Naive thymus-derived CD8-positive, alpha-beta T cell (primary cell): ENCODE measurements at places on chromosomes 11 and 22. TPM values are rescaled to one million over a fixed set of nuclear protein-coding genes. Genes with fewer than 3 reads are reported as not detected.
A peak's percentile ranks its signal among the peaks of the same experiment; 100 is the strongest.

The SLC17A6 gene
- polyA plus RNA-seq = not detected

The OR52R1 gene
- not detected for polyA plus RNA-seq

- no peak for DNase-seq
These were observed 109.7 kb downstream of the DCDC1 start for GRCh38 chr11:31259797-31260196.

- DNase-seq = no peak
These were observed 13.6 kb upstream of the PANX3 start for GRCh38 chr11:124597626-124598025.

- DNase-seq = no peak
These were observed 9.7 kb downstream of the FBLN1 start for GRCh38 chr22:45512363-45512762.

GRCh38 chr11:19631712-19632498 is 80.7 kb upstream of the NAV2 start:
- DNase-seq = no peak

The SLCO2B1 gene
- not detected for polyA plus RNA-seq

- no peak for DNase-seq
These were observed 21.1 kb downstream of the SIK3 start for GRCh38 chr11:117076941-117077691.

The PHLDA2 gene
- not detected for polyA plus RNA-seq

The ENTHD1 gene
- polyA plus RNA-seq = 0.41 TPM

- peak; percentile 13 for DNase-seq
These were observed 40.5 kb downstream of the GGTLC2 start for GRCh38 chr22:22684580-22685561.

- DNase-seq = no peak
These were observed 28.1 kb downstream of the PGM2L1 start for GRCh38 chr11:74370123-74370522.

The GGTLC2 gene
- not detected for polyA plus RNA-seq

GRCh38 chr11:62788991-62789390 is 1.8 kb downstream of the TMEM179B start:
- DNase-seq = no peak

The MMP12 gene
- not detected for polyA plus RNA-seq

GRCh38 chr11:14371249-14371648 is 12.3 kb upstream of the RRAS2 start:
- no peak for DNase-seq

The CHRM4 gene
- polyA plus RNA-seq = 0.16 TPM

GRCh38 chr11:13118650-13119049 is 109.5 kb downstream of the RASSF10 start:
- DNase-seq = no peak

GRCh38 chr22:43183496-43184277 is 3.2 kb downstream of the TTLL12 start:
- no peak for DNase-seq

DNA sequence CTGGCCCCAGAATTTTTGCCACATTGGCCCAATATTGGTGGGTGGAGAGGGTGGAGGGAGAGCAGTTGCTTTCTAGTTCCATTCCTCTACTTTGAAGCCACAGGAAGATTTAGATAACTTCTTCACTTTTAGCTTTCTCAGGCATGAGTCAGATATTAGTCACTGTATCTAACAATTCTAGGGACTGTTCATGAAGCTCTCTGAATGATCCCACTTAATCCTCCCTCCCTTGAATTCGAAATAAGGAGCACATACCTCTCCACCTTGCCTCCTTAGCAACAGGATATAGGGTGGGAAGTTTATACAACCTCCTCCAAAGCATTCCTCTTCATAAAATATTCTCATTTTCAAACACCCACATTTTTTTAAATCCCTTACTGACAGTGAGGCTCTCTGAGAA is 13.5 kb downstream of the FSHB start:
- DNase-seq = no peak

The RAB1B gene
- polyA plus RNA-seq = 16.1 TPM

- DNase-seq = no peak
These were observed 9.5 kb upstream of the CBX6 start for GRCh38 chr22:38881464-38881871.
